ENCODE measurements at places on chromosomes 11 and 22. TPM values are rescaled to one million over a fixed set of nuclear protein-coding genes. Genes with fewer than 3 reads are reported as not detected.

The SLC5A4 gene
- total RNA-seq: 134 TPM

- no peak for DNase-seq
Observed at GRCh38 chr11:126731576-126732142, 268.9 kb downstream of the KIRREL3 start.

The TMEM121B gene
- 0.53 TPM for total RNA-seq

The NPAS4 gene
- not detected for total RNA-seq

The ARFGAP3 gene
- total RNA-seq: 45.1 TPM

The EFCAB6 gene
- 0.55 TPM for total RNA-seq

DNA sequence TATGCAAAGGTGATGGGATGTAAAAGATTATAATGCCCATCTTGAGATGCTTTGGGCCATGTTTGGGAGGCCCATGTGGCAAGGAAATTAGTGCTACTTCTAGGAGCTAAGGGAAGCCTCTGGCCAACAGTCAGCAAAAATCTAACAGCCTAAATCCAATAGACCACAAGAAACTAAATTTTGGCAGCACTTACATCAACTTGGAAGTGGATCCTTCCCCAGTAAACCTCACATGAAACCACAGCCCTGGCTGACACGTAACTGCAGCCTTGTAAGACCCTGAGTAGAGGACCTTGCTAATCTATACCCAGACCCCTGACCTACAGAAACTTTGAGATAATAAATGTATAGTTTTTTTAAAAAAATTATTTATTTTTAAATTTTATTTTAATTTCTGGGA, 13.1 kb upstream of the GRK3 start:
- DNase-seq: no peak

DNA sequence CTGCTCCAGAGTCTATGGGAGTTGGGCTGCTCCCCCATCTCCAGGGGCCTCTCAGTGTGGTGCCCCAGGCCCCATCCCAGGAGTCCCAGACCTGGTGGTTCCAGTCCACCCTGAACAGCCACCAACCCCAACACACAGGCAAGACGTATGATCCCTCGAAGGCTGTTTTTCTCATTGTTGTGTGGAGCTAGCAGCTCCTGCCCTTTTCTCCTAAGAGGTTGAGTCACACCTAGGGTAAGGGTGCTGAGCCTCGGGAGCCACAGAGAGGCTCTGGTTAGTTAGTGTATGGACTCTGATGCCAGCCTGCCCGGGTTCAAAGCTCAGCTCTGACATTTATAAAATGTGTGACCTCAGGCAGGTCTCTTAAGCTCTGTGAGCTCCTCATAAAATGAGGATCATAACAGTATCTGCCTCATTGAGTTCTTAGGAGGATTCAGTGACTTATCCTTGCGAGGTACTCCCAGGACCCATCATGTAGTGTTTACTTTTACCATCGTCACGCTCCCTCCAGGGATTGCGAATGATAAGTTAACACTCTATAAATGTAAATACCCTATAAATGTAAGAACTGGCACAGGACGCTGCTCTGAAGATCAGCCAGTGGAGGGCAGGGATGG, 47.2 kb downstream of the FBLN1 start:
- DNase-seq: no peak

GRCh38 chr11:70334351-70334995, 63.9 kb upstream of the CTTN start:
- DNase-seq: peak; percentile 73

- DNase-seq: no peak
Observed at GRCh38 chr22:49953680-49954344, 6.8 kb upstream of the PIM3 start.

The ADAMTS8 gene
- total RNA-seq: not detected

DNA sequence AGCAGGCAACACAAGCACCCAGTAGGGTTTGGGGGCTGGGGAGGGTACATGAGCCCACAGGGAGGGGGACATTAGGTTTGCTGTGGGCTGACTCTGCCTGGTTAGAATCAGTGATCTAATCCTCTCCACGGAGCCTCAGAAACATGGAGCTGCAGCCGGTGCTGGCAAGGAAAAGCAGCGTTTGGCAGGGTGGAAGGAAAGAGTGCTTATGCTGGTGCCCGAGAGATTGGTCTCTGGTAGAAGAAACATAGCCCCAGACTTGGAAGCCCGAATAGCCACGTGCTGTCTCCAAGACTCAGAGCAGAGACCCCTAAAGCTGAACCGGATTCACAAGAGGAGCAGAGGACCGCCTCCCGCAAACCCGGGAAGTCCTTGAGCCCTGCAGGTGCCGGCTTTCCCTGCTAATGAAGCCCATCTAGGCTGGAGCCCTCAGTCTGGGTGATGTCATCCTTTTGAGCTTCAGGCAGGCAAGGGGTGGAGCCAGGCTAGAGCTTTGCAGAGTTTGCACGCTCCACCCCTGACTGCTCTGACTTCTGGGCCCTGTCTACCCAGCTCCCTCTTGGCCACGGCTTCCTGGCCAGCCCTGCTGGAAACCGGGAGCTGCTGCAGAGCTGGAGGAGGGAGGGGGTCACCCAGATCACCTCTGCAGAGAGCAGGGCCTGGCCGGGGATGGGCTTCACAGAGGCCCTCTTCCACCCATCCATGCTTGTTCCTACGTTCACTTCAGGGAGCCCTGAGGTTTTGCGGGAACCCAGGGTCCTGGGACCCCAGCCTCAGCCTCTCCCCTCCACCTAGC, 35.0 kb upstream of the JAM3 start:
- peak; percentile 57 for DNase-seq

- no peak for DNase-seq
Observed at GRCh38 chr22:23608583-23608982, 23.5 kb downstream of the DRICH1 start.

- no peak for DNase-seq
Observed at GRCh38 chr11:2515401-2516275, 70.8 kb downstream of the KCNQ1 start.

The SERGEF gene
- total RNA-seq: 24.1 TPM

- DNase-seq: no peak
Observed at GRCh38 chr11:57085611-57086010, 96.1 kb upstream of the LRRC55 start.

DNA sequence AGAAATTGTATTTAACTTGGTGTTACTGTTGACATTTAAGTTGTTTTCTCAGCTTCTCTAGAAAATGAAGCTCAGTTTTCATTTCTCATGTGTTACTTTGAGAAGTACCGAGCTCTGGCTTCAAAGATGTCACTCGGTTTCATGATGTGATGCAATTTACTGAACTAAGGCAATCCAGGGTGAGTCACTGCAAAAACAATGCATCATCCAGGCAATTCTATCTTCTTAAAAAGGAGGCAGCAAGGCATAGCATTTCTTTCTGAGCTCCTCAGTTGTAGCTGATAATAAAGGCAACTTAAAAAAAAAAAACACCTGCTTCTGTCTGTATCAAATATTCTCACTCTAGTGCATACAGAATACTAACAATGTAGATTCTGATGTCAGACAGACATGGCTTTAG, 91.1 kb upstream of the KCNA4 start:
- no peak for DNase-seq

DNA sequence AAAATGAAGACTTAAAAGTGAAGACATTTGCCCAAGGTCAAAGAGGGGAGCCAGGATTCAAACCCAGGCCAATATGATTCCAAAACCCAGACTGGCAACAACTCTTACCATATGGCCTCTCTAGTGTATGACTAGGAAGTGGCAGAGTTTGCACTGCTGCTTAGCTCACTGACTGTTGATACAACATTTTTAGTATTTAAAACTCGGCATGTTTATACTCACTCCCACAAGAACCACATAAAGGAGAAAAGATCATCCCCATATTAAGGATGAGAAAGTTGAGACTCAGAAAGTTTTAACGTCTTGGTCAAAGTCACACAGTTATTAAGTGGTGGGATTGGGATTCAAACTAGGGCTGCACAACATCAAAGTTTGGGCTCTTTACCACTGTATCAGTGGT, 81.7 kb downstream of the CCDC34 start:
- DNase-seq: no peak

DNA sequence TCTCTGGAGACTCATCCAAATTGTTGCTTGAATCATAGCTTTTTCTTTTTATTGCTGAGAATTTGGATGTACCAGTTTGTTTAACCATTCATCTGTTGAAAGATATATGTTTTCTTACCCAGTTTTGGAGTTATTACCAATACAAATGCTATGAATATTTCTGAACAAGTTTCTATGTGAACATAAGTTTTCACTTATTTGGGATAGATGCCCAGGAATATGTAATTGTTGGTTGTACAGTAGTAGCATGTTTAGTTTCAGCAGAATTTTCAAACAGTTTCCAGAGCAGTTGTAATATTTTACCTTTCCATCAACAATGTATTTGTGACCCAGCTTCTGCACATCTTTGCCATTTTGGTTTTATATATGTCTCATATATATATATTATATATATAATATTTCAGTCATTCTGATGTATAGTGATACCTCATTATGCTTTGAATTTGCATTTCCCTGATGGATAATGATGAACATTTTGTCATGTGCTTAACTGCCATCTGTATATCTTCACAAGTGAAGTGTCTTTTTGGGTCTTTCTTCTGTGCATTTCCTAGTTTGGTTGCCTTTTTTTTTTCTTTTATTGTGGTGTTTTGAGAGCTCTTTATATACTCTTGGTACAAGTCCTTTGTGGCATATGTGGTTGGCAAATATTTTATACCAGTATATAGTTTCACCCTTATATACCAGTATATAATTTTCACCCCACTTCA, 118.8 kb downstream of the LUZP2 start:
- DNase-seq: no peak
